ENCODE measurements at places on chromosomes 2 and 18. TPM values are rescaled to one million over a fixed set of nuclear protein-coding genes. Genes with fewer than 3 reads are reported as not detected.
A peak's percentile ranks its signal among the peaks of the same experiment; 100 is the strongest.

Gene INPP4A
- total RNA-seq, result 45.1 TPM

Gene EML6
- 1.5 TPM for total RNA-seq

GRCh38 chr2:446303-446874, 158.5 kb upstream of the ALKAL2 start:
- ATAC-seq, result no peak

Gene LIMS1
- 119 TPM for total RNA-seq

Gene CTAGE1
- not detected for total RNA-seq

DNA sequence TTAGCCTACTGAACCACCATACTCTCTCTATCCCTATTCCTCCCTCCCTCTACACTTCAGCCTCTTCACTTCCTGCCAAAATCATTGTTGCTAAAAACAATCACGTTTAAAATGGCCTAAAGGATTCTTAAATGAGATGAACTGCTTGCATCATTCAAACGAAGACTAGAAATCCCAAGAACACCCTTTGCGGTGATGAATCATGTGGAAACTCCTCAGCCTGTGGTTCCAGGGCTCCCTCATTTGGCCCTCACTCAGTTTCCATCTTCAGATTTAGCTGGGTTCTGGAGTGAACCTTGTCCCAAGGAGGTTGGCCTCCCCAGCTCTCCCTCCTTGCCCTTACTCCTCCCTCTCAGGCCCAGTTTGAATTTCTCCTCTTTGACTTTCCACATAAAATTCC, 125.6 kb upstream of the CDC42EP3 start:
- ATAC-seq, result no peak

DNA sequence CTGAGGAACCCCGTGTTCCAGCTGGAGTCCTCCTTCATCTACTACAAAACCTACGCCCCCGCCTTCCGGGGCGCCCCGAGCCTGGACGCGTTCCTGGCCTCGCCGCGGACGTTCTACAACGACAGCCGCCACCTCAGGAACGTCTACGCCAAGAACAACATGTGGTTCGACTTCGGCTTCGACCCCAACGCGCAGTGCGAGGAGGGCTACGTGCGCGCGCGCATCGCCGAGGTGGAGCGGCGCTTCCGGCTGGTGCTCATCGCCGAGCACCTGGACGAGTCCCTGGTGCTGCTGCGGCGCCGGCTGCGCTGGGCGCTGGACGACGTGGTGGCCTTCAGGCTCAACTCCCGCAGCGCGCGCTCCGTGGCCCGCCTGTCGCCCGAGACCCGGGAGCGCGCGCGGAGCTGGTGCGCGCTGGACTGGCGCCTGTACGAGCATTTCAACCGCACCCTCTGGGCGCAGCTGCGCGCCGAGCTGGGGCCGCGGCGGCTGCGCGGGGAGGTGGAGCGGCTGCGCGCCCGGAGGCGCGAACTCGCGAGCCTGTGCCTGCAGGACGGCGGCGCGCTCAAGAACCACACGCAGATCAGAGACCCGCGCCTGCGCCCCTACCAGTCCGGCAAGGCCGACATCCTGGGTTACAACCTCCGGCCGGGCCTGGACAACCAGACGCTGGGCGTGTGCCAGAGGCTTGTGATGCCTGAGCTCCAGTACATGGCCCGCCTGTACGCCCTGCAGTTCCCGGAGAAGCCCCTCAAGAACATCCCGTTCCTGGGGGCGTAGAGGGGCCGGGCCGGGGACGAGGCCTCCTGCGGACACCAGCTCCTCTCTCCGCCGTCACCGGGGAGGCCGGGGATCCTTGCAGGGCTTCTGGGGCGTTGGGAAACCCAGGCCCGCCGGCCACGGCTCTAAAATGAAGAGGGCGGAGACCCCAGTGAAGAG, 5.3 kb upstream of the NEU4 start:
- peak; percentile 47 for ATAC-seq

DNA sequence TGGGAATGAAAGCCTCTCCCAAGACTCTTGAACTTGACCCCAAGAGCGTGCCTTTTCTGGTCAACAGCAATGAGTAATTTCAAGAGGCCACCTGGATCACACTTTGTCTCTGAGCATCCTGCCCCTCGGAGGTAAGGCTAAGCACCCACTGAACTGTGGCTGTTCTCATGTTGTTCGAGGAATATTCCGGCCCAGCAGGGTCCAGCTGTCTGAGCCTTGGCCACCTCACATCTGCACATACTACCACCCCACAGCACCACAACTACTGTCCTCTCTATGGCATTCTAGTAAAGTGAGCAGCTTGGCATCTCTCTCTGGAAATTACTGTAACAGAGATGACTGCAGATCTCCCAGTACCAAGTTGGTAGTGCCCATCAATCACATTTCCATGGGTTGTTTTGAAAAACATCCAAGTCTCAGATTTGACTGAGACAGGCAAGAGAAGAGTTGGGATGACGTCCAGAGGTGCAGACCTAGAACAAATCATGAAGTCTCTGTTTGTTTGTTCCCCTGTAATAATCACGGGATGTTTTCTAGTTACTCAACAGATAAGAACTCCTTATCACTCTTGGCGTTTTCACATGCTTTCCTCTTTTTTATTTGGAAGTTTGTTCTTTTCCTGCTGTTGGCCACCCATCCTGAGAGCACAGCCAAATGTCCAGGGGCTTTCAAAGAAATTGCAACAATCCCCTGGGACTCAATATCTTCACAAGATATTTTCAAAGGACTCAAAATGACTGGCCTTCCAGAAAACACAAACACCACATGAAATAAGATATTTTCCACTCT, 336.0 kb upstream of the TNP1 start:
- ATAC-seq, result no peak

DNA sequence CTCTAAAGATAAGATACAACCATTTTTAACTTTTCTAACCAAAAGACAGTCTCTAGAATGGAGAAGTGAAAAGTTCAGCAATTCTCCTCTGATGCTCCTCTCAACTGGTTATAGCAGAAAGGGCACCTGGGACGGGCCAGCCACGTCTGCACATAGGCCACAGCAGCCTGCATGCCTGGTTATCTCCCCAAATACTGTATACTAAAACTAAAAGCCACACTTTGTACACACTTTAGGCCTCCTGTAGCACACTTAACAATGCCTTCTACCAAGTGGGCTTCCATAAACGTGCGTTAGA, 179.1 kb downstream of the ANKRD44 start:
- no peak for ATAC-seq

Gene WDR35
- total RNA-seq, result 10.1 TPM

- ATAC-seq, result no peak
Observed at GRCh38 chr2:191922736-191923651, 76.1 kb upstream of the CAVIN2 start.

GRCh38 chr2:142952793-142953494, 75.5 kb downstream of the KYNU start:
- no peak for ATAC-seq

Gene NPAS2
- total RNA-seq, result 46.5 TPM

DNA sequence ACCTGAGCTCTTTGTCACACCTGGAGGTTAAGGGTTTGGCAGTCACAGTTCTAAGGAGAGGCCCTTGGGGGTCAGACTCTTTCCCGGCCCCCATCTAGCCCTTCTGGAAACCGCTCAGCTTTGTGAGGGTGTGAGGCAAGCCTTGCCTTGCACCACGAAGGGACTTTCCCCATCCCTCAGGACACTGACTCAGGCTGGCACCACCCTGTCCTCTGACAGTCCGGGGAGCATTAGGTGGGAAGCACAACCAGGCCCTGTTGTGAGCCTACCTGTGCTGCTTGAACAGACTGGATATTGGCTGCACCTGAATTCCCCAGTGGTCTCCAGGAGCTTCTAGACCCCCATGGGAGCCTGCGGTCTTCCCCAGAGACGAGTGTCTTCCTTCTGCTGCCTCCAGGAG, 47.0 kb upstream of the GBX2 start:
- no peak for ATAC-seq

GRCh38 chr18:13660510-13660909, 65.8 kb downstream of the FAM210A start:
- peak; percentile 63 for ATAC-seq

DNA sequence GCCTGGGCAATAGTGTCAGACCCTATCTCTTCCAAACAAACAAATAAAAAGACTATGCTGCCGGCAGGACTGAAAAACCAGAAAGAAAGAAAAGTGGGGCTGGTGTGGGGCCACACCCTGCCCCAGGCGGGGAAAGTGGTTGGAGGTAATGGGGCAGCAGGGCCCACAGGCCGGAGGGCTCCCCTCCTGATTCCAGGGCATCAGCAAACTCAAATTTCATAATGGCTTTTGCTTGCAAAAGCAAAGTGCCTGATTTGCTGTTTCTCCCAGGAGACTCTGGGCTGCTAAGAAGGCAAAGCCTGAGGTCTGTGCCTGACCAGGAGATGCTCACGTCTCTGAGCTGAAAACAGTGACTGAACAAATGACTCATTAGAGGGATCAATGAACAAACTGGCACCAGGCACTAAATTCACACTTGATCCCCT, 121.9 kb downstream of the HDAC4 start:
- peak; percentile 16 for ATAC-seq

GRCh38 chr2:198297350-198297749, 493.0 kb downstream of the PLCL1 start:
- ATAC-seq, result no peak
